Bone marrow (tissue), 2 donors: ENCODE measurements at places on chromosomes 16 and 17.
A peak's percentile ranks its signal among the peaks of the same experiment; 100 is the strongest.

DNA sequence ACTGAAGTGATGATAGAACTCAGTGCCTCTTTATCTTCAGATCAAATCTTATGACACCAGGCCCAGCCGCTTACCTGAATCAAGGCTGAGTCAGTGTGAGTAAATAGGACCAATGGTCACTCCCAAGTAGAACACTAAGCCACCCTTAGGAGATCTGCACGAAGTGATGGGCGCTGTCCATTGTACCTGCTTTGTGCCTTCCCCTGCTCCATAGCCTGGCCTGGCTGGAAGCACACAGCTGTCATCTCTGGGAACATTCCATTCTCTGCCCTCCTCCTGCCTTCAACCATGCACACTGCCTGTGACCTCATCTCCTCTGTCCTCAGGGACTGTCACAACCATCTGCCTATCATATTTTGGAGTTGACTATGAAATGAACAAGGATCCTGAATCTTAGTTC is 279.5 kb upstream of the ASIC2 start:
- DNase-seq, result no peak

DNA sequence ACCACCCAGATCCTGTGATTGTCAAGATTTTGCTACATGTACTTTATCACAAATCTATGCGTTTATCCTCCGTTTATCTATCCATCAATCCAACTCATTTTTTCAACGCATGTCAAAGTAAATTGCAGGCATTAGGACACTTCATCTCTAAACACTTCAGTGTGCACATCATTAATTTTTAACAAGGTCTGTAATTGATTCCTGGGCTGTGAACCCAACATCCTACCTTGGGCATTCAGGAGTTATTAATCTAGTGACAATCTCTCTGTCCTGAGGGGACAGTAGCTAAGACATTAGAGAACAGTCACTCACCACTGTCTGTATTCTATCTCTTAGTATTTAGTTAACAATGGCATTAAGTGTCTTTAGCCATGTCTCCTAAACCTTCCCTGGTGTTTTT is 264.7 kb downstream of the SOX9 start:
- DNase-seq, result no peak

GRCh38 chr17:35749560-35750412 is 3.3 kb downstream of the GAS2L2 start:
- no peak for DNase-seq

DNA sequence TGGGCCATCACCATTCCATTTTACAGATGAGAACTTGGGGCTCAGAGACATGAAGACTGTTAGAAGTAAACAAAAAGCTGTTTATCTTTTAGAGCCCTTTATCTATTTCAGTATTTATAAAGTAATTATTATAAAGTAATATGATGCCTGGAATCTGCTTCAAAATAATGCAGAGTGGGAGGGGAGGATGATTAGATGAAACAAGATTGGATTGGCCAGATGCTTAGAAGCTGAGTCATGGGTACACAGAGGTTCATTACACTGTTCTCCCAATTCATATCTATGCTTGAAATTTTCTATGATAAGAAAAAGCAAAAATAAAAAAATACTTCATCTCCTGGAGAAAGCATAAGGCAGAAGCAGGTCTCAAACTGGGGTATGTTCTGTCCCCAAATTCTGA is 29.4 kb downstream of the TOM1L2 start:
- no peak for DNase-seq

DNA sequence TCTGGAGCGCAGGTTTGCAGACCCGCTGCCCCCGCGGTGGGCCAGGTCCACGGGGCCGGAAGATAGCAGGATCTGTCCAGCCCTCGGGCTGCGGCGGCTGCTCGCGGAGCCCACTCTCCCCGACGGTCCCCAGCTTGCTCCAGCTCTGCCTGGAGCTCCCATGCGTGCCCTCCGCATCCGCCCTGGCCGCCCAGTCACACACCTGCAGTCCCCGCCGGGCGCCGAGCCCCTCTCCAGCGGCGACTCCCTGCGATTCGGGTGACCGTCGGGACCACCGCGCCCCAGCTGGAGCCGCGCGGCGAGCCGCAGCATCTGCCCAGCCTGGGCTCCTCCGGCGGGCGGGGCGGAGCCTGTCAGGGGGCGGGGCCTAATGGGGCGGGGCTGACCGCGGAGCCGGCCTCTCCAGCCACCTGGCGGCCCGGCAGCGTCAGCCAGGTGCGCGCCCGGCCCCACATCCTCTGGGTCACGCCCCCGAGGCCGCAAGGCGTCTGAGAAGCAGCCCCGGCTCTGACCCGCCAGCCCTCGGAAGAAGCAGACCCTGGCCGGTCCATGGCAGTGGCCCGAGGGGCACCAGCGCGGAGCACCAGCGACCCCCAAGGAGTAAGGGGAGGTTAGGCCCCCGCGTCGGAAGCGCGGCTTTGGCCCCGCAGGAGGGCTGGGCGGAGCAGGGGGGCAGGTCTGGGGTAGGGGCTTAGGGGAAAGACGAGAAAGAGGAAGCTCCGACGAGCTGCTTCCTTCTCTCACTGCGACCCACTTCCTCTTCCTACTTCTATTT is at the start of gene PIK3R5:
PIK3R5 (minus strand) TSS at position 314 of the 775 bp plus-strand sequence. CDS start 54,213 bp downstream, outside the sequence.
- DNase-seq, result peak; percentile 88

GRCh38 chr17:61759362-61759761 is 104.0 kb downstream of the BRIP1 start:
- DNase-seq, result no peak

DNA sequence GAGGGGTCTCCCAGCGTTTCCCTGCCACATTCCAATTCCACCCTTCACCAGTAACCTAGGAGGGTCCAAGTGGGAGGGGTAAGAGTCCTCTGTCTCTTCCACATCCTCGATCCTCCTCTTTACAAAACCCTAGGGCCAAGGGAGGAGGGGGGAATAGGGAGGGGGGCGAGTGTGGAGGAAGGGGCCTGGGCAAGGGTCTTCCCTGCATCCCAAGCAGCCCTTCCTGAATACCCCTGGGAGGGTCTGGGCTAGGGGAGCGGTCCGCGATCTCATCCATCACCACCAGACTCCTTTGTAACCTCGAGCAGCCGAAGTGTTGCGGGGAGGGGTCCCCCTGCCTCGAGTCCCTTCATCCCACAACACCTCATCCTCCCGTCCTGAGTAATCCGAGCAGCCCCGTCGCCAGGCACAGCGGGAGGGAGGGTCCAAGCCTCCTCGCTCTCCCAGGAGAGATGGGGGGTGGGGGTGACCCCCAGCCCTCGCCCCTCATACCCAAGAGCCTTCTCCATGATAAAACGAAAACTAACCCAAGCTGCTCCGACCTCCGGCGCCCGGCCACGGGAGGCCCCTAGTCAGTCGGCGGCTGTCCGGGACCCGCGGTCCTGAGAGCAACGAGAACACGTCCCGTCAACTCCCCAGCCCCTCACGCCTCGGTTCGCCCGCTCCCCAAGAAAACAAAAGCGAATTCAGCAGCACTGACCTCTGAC is 502 bp downstream of the SMPD3 start:
- no peak for DNase-seq

- DNase-seq, result no peak
These were observed 26.2 kb upstream of the NUDT7 start for GRCh38 chr16:77696149-77696548.

GRCh38 chr17:41505007-41505808 is at the start of gene KRT13:
Gene KRT13 (minus strand): TSS chr17:41505612. CDS start chr17:41505550, 62 bp downstream.
- no peak for DNase-seq

DNA sequence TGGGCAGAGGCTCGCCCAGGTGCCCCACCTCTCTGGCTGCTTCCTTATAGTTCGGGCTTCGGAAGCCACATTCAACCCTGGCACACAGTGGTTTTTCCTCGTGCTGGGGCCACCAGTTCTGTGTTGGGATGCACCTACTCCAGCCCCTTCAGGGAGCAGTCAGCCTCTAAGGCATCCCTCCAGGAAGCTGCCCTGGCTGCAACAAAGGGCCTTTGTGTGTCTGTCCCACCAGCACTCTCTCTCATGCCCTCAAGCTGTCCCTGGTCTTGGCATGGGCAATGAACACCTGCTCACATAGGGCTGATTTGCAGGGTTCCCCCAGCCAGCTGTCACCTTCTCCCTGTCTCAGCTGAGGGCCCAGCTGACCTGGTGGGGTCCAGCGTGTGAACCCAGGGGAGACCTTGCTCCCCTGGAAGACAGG is 754 bp upstream of the NOXO1 start:
- no peak for DNase-seq

DNA sequence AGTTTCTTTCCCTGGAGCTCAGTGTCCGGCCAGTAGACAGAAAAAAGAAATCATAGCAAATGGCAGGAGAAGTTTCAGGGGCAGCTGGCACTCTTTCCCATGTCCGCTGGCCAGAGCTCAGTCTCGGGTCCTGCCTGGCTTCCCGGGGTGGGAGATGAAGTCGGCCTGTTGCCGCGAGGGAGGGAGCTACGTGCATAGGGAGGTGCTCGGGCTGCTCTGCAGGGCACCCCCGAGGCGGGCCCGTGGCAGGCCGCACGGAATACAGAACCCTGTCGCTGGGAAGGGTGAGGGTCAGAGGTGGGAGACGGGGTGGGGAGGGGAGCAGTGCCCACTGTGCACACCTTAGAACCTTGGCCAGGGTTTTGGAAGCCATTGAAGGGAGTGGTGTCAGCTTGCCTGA is 78.3 kb upstream of the FOXF1 start:
- DNase-seq, result no peak

GRCh38 chr17:50615828-50616227 is 18.9 kb upstream of the ABCC3 start:
- DNase-seq, result no peak

DNA sequence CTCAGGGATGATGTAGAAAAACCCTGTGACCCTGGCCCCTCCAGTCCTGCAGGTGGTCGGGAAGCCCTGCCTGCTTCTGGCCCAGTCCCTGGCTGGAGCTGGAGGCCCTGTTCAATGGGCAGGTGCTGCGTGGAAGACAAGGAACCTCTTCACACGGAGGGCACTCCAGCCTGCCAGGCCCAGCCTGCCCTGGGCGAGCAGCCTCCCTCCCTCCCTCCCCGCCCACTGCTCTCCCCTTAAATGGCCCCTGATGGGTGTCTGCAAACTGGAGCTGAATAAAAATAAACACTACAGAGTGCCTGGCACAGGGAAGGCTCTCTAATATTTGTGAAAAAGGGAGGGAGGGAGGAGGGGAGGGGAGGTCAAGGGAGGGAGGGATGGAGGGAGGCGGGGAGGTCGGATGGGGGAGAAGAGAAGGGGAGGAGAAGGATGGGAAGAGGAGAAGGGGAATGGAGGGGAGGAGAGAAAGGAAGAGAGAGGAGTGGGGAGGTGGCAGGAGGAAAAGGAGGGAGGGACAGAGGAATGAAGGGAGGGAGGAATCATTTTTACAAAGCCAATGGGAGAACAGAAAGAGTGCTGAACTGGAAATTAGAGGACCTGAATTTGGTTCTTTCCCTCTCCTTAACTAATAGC is 222.8 kb upstream of the TNRC6C start:
- DNase-seq, result no peak

DNA sequence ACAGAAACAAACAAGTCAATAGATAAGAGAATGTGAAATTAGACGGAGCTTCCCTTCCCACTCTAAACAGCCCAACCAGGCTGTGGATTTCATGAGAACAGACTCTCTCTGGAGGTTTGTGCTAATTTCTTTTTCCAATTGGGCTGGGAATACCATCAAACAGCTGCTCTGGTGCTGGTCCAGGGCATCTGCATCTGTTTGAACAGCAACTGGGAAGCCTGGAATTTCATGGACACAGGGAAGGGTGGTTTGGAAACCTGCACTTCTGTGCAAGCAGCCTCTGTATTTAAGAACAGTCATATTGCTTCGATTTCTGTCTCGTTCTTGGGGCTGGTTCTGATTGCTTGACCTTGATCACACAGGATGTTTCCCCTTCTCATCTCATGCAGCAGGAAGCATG is 88.7 kb downstream of the FOXL1 start:
- DNase-seq, result no peak

GRCh38 chr17:40329839-40330794 is 21.1 kb downstream of the RARA start:
- DNase-seq, result peak; percentile 50

DNA sequence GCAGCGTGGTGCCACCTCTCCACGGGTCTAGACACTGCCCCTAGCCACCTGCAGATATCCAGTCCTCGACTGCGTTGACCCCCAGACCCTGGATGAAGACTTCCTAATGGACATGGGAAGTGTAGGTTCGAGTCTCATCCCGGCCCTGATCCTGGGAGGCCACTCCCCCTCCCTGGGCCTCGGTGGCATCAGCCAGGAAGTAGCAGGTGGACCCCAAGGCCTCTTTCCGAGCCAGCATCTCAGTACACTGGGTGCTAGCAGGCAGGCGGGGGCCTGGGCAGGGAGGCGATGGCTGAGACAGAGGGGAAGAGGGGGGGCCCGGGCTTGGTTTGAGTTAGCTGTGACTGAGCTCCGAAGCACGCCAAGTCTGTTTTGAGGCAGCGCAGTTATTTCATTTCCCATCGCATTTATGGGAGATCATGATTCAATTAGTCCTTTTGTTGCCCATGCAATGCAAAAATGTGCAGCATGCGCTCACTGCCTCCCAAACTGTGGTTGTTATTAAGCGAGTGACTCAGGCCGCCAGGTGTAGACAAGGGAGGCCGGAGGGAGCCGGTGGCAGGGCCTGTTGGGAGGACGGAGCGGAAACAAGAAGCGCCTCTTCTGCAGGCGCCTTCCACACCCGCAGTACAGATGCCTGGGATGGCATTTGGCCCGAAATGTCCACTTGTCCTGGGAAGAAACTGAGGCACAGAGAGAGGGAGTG is 25.3 kb upstream of the ZNF469 start:
- DNase-seq, result no peak

GRCh38 chr17:72971226-72971880 is 121.1 kb downstream of the SLC39A11 start:
- DNase-seq, result no peak

- DNase-seq, result no peak
These were observed 25.6 kb downstream of the WIPI1 start for GRCh38 chr17:68431661-68432071.

DNA sequence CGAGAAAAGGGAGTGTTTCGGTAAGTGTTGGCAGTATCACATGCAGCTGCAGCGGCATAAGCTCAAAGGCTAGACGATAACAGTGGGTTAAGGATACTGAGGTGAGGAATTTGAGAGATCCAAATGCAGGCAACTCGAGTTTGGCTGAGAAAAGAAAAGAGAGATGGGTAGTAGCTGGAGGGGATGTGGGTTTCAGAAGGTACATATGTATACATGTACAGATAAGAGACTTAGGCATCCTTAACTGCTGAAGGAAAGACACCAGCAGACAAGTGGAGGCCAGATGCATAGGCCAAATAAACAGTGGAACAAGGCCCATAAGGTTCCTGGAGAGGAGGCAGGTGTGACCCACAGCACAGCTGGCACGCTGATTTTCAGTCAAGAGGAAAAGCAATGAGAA is 86.6 kb upstream of the NETO2 start:
- no peak for DNase-seq

GRCh38 chr17:8753136-8753975 is 5.0 kb downstream of the SPDYE4 start:
- no peak for DNase-seq

- DNase-seq, result no peak
These were observed 8.5 kb upstream of the CREBBP start for GRCh38 chr16:3889059-3889458.
